Activated CD4-positive, alpha-beta T cell treated with anti-CD3 and anti-CD28 coated beads, Interleukin-10, Interleukin-2, amounts not matched to agents 100 ng/mL and 50 ng/mL, durations not matched to agents 16 hours and 8 hours (primary cell): ENCODE measurements at places on chromosomes 3 and 15.

- peak; percentile 83 for DNase-seq
Measured at GRCh38 chr3:46946856-46947545, 29.5 kb downstream of the CCDC12 start.

DNA sequence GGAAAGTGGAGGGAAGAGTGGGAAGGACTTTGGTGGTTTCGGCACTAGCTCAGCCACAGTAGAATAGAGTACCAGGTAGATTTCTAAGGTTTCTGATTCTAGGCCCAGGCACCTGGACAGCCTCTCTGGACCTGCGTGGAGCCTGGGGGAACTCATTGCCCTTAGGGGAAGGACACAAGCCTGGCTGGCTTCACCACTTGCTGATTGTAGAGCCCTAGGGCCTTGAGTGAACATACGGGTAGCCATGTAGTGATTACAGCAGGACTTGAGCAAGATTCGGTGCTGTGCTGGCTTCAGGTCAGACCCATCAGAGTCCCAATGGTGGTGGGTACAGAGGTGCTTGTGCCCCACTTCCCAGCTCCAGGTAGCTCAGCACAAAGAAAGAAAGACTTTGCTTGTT is 47.0 kb downstream of the FAM81A start:
- no peak for DNase-seq

GRCh38 chr3:152770296-152770695 is 64.6 kb upstream of the P2RY1 start:
- no peak for DNase-seq

GRCh38 chr15:84892786-84893307 is 8.4 kb downstream of the SLC28A1 start:
- no peak for DNase-seq

- DNase-seq: no peak
Measured at GRCh38 chr15:76342058-76342381, 5.4 kb downstream of the ISL2 start.

- no peak for DNase-seq
Measured at GRCh38 chr15:60083318-60083717, 79.2 kb downstream of the FOXB1 start.

- peak; percentile 56 for DNase-seq
Measured at GRCh38 chr15:90530250-90531051, 728 bp downstream of the CRTC3 start.

DNA sequence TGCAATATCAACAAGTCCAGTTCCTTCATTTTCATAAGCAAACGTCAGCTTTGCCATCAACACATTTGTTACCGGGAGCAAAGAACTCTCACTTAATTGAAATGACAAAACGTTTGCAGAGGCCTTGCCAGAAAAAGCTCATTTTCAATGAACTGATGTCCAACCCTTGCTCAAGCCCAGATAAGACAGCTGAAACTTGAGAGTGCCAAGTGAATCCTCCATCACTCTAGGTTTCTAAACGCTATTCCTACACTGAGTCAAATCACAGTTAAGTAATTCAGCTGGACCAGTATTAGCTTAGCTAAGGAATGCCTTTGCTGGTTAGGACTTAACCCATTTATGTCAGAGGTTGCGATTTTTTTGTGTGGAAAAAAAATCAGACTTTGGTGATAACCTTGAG is 11.5 kb downstream of the CHSY1 start:
- no peak for DNase-seq

- DNase-seq: no peak
Measured at GRCh38 chr15:80679804-80680175, 15.3 kb upstream of the ABHD17C start.

DNA sequence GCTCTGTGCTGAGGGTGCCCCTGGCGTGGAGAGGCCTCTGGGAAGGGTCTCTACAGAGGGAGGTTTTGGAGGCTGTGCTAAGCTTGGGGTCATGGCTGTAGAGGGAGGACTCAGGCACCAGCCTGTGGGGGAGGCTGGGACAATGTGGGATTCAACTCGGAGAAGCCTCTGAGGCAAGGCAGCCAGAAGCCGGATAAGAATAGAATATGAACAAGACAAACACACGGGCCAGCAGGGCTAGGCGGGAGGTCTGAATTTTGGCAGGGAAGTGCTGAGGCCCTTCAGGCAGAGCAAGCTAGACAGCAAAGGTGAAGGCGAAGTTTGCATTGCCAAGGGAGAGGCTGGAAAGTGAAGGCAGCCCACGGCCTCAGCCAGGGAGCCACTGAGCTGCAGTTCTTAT is 612.1 kb upstream of the NR2F2 start:
- DNase-seq: no peak

- DNase-seq: no peak
Measured at GRCh38 chr3:78878011-78878410, 889.8 kb downstream of the ROBO1 start.

DNA sequence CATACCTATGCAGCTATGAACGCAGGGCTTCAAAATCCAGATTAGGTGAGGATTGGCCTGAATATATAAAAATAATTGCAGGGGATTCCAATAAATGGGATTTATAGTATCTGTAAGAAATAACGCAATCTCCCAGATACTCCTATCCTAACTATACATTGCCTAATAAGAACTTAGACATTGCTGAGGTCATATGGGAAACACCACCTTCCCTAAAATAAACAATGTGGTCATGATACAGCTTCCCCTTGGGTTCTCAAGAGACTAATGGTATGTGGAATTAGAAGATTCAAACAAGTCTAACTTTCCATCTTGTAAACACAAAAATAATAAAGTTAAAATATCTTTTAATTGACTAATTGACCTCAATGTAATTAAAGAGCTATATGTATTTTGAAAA is 28.2 kb downstream of the UBE3A start:
- no peak for DNase-seq

- no peak for DNase-seq
Measured at GRCh38 chr3:111218615-111219014, 147.0 kb downstream of the NECTIN3 start.

DNA sequence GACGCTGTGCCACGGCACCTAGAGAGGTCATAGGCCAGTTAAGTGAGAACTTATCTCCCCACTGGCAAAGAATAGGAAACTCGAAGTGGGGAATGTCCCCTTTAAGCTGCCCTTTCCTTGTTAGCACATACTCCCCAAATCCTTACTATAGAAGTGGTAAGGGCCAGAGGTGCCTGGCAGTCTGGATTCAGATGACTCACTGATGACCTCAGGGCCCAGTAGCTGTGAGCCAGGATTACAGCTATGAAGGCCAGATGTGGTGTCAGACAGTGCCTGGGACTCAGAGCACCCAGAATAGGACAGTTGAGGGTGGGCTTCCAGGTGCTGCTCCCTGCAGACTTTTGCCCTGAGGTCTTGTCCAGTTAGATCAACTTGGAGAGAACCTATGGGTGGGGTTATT is 37.7 kb downstream of the PDIA5 start:
- DNase-seq: no peak

- DNase-seq: no peak
Measured at GRCh38 chr15:70319466-70319865, 221.7 kb upstream of the TLE3 start.

- DNase-seq: peak; percentile 52
Measured at GRCh38 chr3:193872265-193872753, 263.6 kb upstream of the HES1 start.

- DNase-seq: no peak
Measured at GRCh38 chr15:78641102-78641748, at the start of gene CHRNB4. CHRNB4 (minus strand) TSS chr15:78641210; CDS start chr15:78641133, 77 bp downstream.

GRCh38 chr15:70892912-70893560 is 410 bp downstream of the LRRC49 start:
- peak; percentile 6 for DNase-seq

DNA sequence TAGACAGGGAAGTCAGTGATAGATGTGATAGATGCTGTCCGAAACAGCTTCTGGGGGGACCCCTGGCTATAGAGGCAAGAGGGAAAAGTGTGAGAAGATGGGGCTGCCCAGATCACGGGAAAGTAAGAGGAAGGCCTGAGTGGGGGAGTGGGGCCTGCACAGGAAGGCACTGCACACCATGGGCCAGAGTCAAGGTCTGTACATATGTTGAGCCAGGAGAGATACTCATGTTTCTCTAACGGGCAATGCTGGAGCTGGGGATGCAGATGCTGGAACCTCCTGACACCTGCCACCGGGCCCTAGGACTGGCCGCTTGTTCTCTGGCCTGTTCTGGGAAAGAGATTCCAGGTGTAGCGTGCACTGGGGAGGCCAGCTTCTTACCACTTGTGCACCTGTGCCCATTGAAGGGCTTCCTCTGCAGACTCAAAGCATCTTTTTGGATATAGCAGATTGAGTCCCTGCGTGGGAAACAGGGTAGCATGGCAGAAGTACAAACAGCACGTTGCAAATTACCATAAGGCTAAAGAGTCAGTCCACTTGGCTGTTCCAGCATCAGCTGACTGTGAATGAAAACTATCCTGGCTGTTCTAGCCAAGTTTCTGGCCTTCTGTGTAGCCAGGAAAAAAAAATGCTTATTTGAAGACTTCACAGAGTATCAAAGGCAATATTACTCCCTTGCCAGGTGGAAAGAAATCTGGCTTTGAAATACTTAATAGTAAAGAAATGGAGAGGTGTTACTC is 77.1 kb upstream of the GSK3B start:
- no peak for DNase-seq

GRCh38 chr3:112629425-112629824 is 11.5 kb downstream of the CCDC80 start:
- DNase-seq: peak; percentile 52

GRCh38 chr3:144585953-144586352 is 614.3 kb downstream of the DIPK2A start:
- no peak for DNase-seq

DNA sequence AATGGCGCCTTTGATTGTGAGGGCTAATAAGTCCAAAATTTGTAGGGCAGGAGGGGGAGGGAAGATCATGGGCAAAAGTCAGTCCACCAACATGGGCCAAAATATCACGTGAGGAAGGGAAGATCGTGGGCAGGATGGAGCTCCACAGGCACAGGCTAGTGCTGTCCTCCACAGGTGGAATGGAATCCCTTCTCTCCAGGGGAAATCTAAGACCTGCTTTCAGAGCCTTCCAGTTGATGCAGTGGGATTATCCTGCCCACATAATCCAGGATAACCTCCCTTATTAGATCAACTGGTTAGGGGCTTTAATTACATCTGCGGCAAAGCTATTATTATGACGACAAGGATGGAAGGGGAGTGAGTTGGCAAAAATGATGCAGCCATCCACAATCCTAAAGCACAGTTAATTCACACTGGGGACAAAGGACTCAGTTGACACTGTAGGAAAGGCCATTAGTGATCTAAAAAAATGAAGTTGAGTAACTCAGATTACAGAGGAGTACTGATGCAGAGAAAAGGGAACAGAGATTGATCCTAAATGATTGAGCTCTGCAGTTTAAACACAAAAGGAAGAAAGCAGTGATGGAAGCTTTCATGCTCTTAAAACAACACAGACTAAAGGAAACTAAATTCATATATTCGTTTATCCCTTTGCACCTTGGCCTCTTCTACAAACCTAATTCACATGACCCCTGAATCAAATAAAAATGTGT is 159.8 kb downstream of the AKAP13 start:
- no peak for DNase-seq

DNA sequence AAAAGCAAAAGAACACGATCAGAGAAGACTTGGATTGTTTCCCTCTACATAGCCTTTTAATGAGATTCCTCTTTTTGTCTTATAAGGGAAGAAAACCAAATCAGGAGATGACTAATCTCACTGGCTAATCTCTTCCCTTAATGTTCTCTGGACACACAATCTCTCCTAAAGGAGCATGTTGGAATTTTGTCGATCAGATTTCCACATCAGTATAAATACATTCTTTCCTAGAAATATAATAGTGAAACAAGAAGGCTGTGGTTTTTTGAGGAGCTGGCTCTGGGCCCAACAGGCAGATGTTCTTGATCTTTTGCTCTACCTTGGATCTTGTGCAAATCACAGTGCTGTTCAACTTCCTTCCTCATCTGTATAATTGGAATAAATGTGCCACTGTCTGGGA is 94.0 kb downstream of the GTPBP8 start:
- DNase-seq: no peak

DNA sequence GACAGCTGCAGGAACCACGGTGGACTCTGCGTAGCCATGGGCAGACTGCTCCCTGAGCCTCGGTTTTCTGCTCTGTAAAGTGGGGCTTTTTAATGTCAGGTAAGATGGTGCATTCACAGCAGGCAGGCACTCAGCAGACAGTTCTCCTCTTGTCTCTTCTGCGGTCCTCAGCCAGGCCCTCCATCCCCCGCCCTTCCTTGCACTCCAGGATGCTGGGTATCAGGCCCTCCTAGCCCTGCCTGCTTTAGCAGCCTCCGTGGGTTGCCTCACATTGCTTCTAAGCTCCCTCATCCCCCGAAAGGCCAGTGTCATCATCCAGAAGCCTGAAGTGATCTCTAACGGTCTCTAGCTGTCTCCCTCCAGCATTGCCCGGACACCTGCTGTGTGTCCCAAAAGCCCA is 115.7 kb downstream of the WNT7A start:
- DNase-seq: no peak

DNA sequence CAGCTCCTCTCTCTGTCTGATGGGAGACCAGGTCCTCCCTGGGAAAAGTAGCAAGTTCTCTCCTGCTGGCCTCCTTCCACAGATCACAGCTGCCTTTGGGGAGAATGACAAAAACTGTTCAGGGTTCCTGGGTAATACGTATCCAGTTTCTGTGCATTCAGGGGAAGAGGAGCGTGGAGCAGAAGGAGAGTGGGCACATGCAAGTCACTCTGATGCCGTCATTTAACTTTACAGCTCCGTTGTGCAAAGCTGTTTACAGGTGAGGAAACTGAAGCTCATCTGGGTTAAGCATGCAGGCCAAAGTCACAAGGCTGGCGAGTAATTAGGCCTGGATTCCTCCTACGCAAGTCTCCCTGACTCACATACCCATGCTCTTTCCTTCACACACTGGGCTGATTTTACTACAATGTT is 7.5 kb upstream of the TM4SF1 start:
- DNase-seq: no peak

DNA sequence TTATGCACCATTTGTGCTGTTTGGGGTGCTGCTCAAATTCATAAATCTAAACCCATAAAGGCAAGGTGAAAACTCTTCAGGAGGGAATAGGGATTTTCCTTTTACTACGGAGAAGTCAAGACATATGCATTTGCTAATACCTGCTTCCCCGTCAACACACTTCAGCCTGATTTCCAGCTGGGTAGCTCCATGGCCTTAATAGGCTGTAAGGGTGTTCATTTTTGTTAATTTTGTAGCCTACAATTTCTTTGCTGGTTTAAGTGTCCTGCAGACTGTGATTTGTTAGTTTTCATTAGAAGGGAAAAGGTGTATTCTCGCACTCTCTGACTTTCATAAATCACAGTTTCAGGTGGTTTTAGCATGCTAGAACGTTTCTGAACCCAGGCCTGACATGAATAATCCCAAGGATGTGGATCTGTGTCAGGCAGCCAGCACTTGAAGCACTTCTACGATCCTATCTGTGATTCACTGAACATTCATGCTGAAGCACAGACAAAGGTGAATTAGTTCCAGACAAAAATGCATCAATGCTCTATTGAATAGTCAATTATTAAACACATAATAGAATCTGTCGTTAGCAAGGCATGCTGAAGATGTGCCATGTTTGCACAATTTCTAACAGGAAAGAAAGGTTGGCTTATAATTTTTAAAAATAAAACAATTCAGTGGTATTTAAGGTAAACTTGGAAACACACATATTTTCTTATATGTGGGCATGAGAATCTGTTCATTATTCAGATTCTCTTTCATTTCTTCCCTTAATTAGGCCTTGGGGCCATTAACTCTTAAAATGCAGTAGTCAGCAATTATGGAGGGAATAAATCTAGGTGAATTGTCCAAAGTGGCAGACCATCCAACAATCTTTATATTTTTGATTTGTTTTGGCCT is 17.9 kb upstream of the NMNAT3 start:
- DNase-seq: no peak

GRCh38 chr3:190017521-190018288 is 103.0 kb downstream of the P3H2 start:
- no peak for DNase-seq
